ENCODE measurements at places on chromosomes 5 and 9. TPM values are rescaled to one million over a fixed set of nuclear protein-coding genes. Genes with fewer than 3 reads are reported as not detected.

The CD72 gene
- total RNA-seq = 1.6 TPM

The CTNND2 gene
- total RNA-seq = 0.49 TPM

The SHISAL2B gene
- 0.98 TPM for total RNA-seq

The PAPPA gene
- 1.3 TPM for total RNA-seq

The PRPF4 gene
- 21.5 TPM for total RNA-seq

The ZBTB34 gene
- 9.8 TPM for total RNA-seq

The ACTBL2 gene
- not detected for total RNA-seq

The TSSK1B gene
- not detected for total RNA-seq

The RUSC2 gene
- 33.7 TPM for total RNA-seq

The OBP2B gene
- total RNA-seq = not detected

The PIP5K1B gene
- 1.2 TPM for total RNA-seq

The CNTNAP3 gene
- 2.9 TPM for total RNA-seq

The PPP3R2 gene
- total RNA-seq = 0.04 TPM

The NR5A1 gene
- total RNA-seq = not detected

The PRDM9 gene
- not detected for total RNA-seq

The SUSD1 gene
- 7.9 TPM for total RNA-seq

The MAP3K1 gene
- 17.7 TPM for total RNA-seq

All from muscle of leg (tissue), 16 donors.